ENCODE measurements at places on chromosomes 13 and 19.

GRCh38 chr19:925526-926322 lies at the start of gene ARID3A:
Gene ARID3A, plus strand, starts transcription at chr19:926035. Its CDS starts 3,494 bp downstream, at chr19:929529.
- DNase-seq: peak; percentile 75

DNA sequence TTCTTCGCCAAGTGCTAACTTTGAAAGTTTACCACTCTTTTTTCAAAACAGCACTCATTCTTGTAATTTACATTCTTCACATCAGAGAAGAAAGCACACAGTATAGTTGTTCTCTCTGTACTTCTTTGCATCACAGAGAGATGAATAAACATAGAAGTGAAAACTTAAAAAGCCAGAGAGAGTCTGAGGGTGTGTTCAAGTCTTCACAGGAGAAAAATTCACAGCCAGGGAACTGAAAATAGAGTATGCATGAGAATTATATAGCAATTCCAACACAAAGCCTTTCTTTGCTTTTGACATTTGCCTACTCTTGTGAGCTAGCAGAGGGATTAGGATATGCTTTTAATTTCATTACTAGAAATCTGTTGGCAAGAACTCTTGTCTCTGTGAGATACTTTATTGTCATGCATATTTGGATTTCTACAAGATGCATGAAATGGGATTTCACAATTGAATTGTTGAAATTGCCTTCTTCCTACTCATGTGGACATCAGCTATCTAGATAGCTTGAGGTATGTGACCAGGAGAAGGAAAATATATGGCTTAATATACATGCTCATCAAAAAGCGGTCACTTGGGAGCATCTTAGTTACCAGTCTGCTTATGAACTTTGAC lies 166.1 kb downstream of the SLC7A1 start:
- DNase-seq: peak; percentile 72

- DNase-seq: no peak
Measured at GRCh38 chr13:114015969-114016295, 42.1 kb upstream of the C13orf46 start.

DNA sequence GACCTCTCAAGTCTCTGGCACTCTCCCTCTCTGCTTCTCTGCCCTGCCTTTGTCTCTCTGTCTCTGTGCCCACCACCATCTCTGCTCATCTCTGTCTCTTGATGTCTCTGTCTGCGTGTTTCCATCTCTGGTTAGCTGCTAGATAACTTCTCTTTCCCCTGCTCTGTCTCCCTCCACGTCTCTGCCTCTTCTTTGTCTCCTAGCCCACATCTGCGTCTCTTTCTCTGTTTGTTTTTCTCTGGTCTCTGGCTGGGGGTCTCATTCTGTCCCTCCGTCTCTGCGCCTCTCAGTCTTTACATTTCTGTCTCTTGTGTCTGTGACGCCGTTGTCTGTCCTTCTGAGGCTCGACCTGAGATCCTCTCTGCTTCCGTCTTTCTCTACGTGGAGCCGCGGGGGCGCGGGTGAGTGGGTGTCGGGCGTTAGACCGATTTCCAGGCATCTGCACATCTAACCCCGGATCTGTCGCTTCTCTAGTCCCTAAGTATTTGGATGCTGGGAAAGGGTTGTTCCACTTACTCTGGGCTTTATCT lies 386 bp downstream of the GIPR start:
- DNase-seq: no peak

DNA sequence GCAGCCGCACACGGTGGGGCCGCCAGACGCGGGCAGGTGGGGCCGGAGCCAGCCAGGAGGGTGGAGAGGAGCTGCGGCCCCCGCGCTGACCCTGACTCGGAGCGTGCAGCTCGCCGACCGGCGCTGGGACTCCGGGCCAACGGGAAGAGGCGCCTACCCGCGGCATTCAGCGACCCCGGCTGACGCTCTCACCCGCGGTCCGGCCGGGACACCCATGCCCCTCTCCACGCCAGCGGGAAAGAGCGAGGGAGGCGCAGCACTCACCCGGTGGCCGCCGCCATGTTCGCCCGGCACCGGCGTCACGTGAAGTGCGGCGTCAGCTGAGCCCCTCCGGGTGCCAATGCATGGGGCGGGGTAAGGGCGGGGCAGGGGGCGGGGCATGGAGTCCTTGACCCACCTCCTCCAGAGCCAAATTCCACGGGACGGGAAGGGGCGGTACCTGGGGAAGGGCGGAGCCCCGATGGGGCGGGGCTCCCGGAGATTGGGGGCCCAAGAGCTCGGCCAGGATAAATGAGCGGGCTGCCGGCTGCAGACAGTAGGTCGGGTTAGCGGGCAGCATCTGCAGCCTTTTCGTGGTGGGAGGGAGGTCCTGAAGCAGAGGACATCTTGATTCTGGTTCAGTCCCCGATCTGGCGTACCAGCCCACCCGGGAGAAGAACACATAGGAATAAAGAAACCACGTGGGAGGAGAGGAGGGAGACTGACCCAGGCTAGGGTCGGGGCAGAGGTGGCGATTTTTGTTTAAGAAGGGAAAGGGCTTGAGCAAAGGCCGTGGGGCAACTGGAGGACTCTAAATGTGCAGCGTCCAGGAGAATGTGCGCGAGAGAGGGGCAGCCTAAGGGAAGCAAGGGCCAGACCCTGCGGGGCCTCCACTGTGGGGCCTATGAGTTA lies at the start of gene PEPD:
Gene PEPD (minus strand): TSS at position 312 of the 891 bp plus-strand sequence. CDS start 31 bp downstream, at position 281.
- DNase-seq: peak; percentile 78

DNA sequence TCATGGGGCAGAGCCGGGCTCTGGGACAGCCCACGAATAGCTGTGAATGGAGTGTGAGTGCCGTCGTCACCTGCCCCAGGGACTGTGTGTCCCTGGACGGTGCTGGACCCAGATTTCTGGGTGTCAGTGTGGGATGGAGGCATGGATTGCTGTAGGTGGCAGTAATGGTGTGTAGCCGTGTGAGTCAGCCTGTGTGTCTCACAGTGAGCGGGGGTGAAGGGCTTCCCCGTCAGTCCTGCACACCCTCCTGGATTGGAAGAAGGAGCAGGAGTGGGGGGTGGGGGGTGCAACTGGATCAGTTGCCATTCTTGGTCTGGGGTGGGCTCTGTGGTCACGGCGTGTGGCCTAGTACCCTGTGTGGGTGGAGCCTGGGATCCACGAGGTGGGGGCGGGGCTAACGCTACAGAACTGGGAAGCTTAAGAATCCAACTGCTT lies 6.5 kb upstream of the LTBP4 start:
- DNase-seq: no peak

DNA sequence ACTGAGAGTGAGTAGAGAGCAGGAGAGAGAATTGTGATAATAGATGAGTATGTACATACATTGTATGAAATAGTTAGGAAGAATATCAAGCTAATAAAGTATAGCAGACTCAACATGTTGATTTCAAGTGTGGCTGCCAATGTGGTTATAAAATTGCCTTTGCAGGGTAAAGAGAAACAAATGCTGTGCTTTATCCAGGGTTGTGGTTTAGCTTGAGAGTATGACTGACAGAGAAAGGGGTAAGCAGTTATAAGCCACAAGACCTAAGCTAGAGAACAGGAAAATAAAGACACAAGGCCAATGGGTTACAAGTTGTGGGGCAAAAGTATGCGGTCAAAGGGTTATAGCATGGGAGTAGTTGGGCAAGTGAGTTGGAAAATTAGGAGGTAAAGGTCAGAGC lies 1217.5 kb downstream of the DIAPH3 start:
- no peak for DNase-seq

GRCh38 chr19:8641908-8642547 lies 11.6 kb downstream of the NFILZ start:
- peak; percentile 27 for DNase-seq

DNA sequence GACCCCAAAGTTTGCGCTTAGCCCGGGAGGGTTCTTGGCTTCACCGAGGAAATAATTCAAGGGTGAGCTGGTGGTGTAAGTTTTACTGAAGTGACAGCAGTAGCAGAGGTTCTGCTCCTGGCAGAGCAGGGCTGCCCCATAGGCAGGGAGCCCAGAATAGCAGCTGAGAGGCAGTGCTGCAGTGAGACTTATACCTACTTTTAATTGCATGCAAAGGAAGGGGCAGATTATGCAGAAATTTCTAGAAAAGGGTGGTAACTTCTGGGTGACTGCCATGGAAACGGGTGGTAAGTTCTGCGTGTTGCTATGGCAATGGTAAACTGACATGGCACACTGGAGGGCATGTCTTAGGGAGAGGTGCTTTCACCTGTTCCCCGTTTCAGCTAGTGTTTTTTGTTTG lies 17.5 kb upstream of the CAMSAP3 start:
- no peak for DNase-seq

DNA sequence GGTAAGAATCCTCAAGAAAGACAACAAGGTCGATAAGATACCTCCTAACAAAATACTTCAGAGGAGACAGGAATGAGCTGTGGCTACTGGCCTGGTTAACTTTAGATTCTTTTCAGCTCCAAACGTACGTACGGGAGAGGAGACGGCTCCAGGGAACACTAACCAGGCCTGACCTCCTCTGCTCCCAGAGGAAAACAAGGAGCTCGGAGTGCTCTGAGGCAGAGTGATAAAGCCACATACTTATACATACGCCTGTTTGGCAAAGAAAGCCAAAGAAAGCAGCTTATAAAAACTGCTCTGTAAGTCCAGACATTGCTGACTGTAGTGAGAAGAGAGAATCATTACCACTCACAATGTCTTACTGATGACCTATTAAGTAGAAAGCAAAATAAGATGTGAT lies 263.9 kb downstream of the MZT1 start:
- DNase-seq: no peak

DNA sequence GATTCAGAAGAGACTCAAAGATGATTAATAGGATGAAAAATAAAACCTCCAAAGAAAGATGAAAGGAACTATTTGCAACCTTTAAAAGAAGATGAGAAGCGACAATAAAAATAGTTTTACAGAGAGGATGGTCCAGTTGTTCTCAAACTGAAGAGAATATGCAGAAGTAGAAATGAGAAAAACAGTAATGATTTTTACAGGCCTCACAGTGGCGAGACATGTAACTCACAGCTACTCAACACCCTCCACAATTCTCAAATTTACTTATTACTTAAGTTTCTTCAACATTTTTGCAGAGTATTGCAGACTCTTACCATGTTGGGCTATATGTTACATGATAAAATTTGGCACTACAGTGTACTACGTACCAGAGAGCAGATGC lies 20.8 kb downstream of the NUFIP1 start:
- no peak for DNase-seq

DNA sequence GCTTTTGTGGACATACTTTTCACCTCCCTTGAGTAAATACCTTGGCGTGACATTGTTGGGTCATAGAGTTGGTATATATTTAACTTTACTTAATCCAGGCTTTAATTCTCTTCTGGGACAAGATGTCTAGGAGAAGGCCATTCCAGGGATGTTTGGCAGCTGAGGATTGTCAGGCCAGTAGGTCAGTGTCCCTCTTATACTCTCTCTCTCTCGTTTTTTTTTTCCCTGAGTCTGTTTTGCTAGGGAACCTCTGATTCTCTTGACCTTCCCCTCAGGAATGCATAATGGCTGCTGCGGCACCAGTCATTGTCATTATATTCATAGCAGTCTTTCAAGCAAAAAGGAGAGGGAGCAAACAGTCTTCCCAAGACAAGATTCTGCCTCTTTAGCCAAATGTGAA lies 48.8 kb downstream of the BICRA start:
- no peak for DNase-seq

GRCh38 chr13:112997188-112998130 lies 28.4 kb downstream of the MCF2L start:
- DNase-seq: no peak

GRCh38 chr13:75437582-75438318 lies 44.2 kb downstream of the TBC1D4 start:
- DNase-seq: peak; percentile 15

- DNase-seq: no peak
Measured at GRCh38 chr19:4061178-4061682, 5.5 kb downstream of the ZBTB7A start.

Measured in fibroblast of skin of left quadriceps (primary cell).